Activated naive CD4-positive, alpha-beta T cell (primary cell): ENCODE measurements at places on chromosomes 1 and 21.

- no peak for DNase-seq
These were observed 441 bp downstream of the FUBP1 start for GRCh38 chr1:77978293-77978968.

DNA sequence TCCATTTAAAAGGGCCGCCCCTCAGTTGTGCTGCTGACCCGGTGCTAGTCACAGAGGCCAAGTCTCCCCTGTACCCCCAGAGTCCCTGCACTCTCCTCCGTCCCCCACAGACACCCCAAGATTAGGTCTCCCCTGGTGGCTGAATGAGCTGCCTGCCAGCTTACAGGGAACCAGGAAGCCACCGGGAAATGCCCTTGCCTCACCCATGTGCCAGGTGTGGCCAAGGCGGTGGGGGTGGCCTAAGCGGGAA, 32.7 kb downstream of the HSPG2 start:
- no peak for DNase-seq

DNA sequence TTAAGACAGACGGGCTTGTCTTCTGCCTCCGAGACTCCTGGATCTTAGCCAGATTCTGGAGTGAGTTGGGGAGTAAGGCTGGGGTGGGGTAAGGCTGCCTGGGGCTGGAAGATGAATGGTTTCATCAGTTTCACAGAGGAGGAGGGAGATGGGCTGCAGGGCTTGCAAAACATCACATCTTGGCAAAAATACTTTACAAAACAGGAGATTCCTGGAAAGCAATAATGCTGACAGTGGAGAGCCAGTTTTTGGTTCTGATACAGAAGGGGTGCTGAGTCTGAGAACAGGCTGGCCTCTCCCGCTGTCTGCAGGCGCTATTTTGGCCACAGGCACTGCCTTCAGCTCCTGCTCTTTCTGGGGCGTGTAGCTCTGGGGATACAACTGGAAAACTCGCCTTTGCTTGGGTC, 83.4 kb upstream of the KCNE2 start:
- DNase-seq: no peak

GRCh38 chr1:152876827-152877226, 1.3 kb upstream of the SMCP start:
- no peak for DNase-seq

DNA sequence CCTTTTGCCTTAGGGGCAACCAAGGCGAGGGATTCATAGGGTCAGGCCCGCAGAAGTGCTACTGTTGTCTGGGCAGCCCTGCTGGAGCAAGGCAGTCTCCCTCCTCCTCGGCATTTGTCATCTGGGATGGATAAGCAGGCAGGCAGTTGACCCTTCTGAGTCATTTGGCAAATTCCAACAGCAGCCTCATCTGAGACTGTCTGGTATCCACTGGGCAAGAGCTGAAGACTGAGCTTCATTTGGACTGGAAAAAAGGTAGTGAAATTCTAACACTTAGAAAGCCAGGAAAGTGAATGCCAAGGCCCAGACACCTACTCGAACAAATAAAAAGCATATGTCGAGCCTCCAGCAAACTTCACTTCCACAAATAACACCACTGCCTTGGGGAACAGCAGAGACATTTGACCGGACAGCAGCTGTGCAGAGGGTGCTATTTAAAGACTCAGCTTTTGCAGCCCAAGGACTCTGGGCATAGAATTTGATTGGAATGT, 4.0 kb upstream of the ZBTB40 start:
- no peak for DNase-seq
